ENCODE measurements at places on chromosomes 12 and 14.
A peak's percentile ranks its signal among the peaks of the same experiment; 100 is the strongest.

- no peak overlapping the region for H3K4me3 ChIP-seq
- H3K27ac ChIP-seq: no peak overlapping the region
- H3K27me3 ChIP-seq: no peaks in the 10 kb centered on the region
- H3K36me3 ChIP-seq: peaks cover 62% of the 10 kb centered on the region
- no peak for DNase-seq
These were observed 10.6 kb downstream of the EIF2B2 start for GRCh38 chr14:75013290-75013689.

DNA sequence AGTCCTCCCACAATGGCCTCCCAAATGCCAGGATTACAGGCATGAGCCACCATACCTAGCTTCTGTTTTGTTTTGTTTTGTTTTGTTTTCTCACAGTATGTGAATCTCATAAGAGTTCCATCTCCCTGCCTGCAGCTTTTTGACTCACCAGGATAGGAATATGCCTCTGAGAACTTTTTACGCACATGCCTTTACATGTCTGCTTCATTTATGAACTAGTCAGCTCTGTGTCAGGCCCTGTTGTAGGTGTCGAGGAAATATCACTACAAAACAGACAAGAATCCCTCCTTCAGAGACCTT is 89.0 kb downstream of the BORCS5 start:
- H3K36me3 ChIP-seq: no peaks in the 10 kb centered on the region
- peaks cover 17% of the 10 kb centered on the region for H3K4me1 ChIP-seq
- H3K27ac ChIP-seq: no peak overlapping the region
- DNase-seq: no peak
- no peak overlapping the region for H3K4me3 ChIP-seq
- H3K27me3 ChIP-seq: no peaks in the 10 kb centered on the region

- peak; percentile 64 for DNase-seq
- H3K4me1 ChIP-seq: peaks cover under 1% of the 10 kb centered on the region
- H3K27me3 ChIP-seq: peaks cover 2% of the 10 kb centered on the region
- no peaks in the 10 kb centered on the region for H3K36me3 ChIP-seq
- no peak overlapping the region for H3K4me3 ChIP-seq
These were observed 33.6 kb upstream of the CRY1 start for GRCh38 chr12:107126796-107127481.

GRCh38 chr12:128705140-128705539 is 118.6 kb downstream of the SLC15A4 start:
- peaks cover 2% of the 10 kb centered on the region for H3K27me3 ChIP-seq
- H3K27ac ChIP-seq: no peak overlapping the region
- H3K36me3 ChIP-seq: no peaks in the 10 kb centered on the region
- no peaks in the 10 kb centered on the region for H3K4me1 ChIP-seq

DNA sequence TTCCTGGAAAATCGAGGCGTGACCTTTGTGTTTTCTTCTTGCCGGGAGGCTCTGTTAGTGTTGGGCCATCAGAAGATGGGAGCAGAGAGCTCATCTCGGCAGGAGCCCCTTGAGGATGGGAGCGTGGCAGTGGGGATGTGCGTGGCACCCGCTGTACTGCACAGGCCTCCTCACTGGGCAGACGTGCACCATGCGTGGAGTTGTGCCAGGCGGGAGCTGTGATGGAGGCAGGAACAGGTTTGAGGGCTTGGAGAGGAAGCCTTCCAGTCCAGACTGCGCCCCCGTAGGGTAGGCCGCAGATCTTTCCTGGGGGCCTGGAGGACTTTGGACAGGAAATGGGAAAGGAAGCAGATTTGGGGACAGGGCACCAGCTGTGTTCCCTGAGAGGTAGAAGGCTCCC is 197.5 kb downstream of the TSPAN9 start:
- H3K36me3 ChIP-seq: peaks cover 19% of the 10 kb centered on the region
- no peaks in the 10 kb centered on the region for H3K27me3 ChIP-seq
- H3K4me1 ChIP-seq: peaks cover 32% of the 10 kb centered on the region

Data from muscle of leg (tissue), 16 donors.